ENCODE measurements at places on chromosomes 5 and 9. TPM values are rescaled to one million over a fixed set of nuclear protein-coding genes. Genes with fewer than 3 reads are reported as not detected.
A peak's percentile ranks its signal among the peaks of the same experiment; 100 is the strongest.

The ARID3C gene
- not detected for total RNA-seq

- no peak for DNase-seq
These were observed 28.5 kb upstream of the IFNA14 start for GRCh38 chr9:21268347-21268657.

The PCDHA1 gene
- 0.10 TPM for total RNA-seq

The SUSD1 gene
- 0.99 TPM for total RNA-seq

DNA sequence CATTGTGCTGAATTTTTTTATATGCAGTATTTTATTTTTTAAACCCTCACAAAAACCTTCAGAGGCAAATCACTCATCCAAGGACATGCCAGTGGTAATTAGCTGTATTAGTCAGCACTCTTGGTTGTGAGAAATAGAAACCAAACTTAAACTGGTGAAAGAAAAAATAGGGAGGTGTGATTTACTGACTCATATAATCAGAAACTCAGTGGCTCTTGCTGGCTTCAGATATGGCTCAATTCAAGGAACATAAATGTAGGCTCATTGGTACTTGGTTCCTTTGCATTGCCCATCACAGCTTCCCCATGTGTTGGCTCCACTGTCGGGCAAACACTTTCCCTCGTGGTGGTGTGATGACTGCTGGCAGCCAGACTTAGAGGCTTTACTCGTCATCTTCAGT, 497.2 kb downstream of the MAT2B start:
- peak; percentile 17 for DNase-seq

DNA sequence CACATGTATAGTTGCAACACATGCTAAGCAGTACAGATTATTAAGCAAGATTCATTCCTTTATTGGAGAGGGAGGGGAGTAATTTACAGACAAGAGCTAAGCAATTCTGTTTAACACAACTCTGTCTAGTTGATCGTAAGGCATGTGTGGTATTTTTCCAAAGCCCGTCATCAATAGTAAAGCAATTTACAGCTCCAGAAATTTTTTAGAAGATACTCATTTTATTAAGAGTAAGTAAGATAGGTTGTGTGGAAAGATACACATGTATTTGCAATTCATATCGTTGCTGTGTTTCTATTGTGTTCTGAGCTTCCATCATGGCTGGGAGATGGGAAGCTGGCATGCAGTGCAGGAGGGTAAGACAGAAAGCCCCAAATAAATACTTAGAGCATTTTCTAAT, 289.2 kb upstream of the TMEM161B start:
- no peak for DNase-seq

Data from MG63 (cell line).